CD4-positive, alpha-beta T cell treated with Interleukin-4 for 1 hour (primary cell): ENCODE measurements at places on chromosomes 2 and 18.

DNA sequence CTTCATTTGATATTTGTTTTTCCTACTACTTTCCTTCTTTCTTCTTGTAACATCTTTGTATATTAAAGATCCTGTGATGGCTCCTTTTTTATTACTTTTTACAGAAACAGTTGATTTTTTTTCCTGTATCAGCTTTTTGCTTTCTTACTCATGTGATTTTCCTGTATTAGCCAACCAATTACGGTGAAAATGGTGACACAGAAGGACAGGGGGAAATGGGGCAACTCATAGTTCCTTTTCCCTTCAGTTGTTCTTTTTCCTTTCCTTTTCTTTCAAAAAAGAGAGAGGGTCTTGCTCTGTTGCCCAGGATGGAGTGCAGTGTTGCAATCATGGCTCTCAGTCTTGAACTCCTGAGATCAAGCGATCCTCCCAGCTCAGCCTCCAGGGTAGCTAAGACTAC, 117.8 kb downstream of the ATL2 start:
- DNase-seq = no peak

DNA sequence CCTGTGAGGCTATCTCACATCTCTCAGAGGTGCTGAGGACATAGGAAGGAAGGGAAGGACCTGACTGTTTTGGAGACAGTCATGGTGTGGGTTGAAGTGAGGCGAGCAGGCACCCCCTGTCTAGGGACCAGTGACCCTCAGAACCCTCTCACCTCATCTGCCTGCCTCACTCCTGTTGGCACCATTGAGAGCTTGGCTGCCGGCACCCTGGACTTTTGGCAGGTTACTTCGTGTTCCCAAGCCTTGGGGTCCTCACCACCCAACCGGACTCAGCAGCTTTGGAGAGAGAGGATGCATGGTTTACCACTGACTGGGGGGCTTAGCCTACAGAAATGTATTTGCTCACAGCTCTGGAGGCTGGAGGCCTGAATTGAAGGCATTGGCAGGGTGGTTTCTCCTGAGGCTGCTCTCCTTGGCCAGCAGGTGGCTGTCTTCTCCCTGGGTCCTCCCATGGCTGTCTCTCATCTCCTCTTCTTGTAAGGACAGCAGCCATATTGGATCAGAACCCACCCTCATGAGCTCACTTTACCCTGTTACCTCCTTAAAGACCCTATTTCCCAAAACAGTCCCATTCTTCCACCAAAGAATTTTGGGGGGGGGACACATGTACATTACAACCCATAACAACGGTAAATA, 142.0 kb downstream of the TSN start:
- DNase-seq = no peak

- DNase-seq = no peak
Observed at GRCh38 chr18:44508474-44508873, 172.2 kb upstream of the SETBP1 start.

GRCh38 chr2:11762031-11762430, 15.6 kb downstream of the LPIN1 start:
- DNase-seq = no peak

DNA sequence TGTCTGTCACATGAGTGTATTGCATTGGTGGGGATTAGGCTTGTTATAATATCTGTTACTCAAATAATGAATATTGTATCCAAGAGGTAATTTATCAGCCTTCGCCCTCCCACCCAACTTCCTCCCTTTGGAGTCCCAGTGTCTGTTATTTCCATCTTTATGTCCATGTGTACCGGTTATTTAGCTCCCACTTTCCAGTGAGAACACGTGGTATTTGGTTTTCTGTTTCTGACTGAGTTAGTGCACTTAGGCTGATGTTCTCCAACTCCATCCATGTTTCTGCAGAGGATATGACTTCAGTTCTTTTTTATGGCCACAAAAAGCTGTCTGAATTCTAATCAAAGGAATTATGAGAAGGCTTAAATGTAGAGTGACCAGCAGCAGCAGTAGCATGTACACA, 104.0 kb upstream of the ARHGAP28 start:
- no peak for DNase-seq

DNA sequence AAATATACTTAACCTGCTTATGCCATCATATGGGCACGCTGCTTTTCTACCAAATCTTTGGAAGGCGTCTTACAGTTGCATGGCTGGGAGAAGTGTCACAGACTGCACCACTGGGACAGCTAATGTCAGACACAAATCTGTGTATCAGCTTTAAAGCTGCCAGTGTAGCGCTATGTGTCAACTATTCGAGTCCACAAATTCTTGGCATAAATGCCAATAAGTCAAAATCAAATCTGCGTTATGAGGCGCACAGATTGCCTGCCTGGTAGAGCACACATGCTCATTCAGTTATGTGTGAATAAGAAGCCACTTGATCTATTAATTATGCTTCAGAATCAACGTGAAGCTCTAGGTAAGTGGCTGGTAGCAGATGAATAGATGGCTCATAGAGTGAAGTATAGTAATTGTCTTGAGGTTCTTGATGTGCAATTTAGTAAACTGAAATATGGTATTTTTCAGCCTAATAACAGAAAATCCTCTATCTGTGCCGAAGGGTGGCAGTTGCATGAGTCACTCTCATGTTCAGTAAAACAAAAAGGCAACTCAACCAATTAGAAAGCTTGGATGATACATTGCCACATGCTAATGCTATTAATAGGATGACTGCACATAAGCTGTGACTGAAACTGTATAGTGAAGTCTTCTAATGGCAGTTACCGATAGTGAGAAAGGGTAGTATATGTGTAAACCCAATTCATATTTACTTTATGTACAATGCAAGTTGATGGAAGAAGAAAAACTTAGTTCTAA, 52.0 kb downstream of the DCC start:
- DNase-seq = no peak

DNA sequence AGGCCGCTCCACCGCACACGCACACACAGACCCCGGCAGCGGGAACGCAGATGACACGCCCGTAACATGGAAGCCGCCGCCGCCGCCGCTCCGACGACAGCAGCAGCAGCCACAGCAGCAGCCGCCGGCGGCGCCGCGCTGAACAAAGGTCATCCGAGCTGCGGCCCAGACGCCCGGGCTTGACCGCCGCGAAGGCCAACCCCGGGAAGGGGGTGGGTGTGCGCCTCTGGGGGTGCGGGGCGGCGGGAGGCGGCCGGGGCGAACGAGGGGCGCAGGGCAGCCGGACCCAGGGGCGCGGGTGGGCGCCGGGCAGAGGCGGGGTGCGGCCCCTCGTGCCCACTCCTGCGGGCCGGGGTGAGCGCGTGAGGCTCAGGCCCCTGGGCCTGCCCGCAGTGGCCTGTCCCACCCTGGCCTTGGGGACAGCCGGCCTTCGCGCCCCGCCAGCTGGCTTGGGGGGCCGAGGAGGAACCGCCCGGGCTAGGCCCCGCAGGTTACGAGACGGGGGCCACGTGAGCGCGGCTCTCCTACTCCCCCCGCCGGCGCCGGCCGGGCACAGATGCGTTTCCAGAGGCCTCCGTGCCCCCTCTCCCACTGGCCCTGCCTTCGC, 1.0 kb upstream of the ZNF532 start:
- DNase-seq = peak; percentile 35
